ENCODE measurements at places on chromosomes 6 and 20.

DNA sequence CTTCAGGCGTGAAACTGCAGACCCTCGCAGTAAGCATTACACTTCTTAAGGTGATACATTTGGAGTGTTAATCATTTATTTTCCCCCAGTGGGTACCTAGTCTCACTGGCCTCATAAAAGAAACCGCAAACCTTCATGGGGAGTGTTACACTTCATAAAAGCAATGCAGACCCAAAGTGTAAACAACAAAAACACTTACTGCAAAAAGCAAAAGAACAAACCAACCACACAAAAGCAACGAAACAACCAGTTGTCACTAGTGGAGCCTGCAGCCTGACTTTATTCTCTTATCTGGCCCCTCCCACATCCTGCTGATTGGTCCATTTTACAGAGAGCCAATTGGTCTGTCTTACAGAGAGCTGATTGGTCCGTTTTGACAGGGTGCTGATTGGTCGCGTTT lies 23.8 kb downstream of the LY86 start:
- DNase-seq: no peak

GRCh38 chr6:4486568-4487315 lies 289.5 kb upstream of the CDYL start:
- DNase-seq: no peak

- DNase-seq: no peak
Observed at GRCh38 chr20:25055711-25056495, 2.0 kb downstream of the ACSS1 start.

DNA sequence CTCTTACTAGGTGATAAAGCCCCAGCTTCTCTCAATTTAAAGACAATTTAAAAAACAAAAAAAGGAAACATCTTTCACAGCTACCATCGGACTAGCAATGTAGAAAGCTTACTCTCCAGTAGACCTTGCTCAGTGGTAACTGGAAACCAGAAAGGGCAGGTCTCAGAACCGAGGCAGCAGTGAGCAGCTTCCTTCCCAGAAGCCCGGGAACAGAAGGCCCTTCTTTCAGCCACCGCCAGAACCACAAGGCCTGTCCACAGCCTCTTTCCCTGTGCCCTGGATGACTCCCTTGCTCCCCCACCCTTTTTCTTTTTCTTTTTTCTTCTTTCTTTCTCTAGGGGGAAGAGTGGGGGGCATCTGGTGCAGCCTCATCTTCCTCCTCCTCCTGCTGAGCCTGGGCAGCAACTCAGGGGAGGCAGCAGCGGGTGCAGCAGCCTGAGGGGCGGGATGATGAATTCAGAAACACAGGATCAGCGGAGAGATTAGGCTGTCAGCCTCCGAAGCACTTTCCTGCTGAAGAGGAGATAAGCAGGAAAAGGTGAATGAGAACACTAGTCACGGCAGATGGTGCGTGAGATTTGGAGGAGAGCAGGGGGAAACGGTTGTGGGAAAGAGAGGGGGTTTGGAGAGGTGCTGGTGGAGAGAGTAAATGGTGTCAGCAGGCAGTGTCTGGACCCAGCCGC lies 158.5 kb downstream of the ID4 start:
- DNase-seq: no peak

- DNase-seq: no peak
Observed at GRCh38 chr6:137813308-137813970, 53.6 kb upstream of the TNFAIP3 start.

DNA sequence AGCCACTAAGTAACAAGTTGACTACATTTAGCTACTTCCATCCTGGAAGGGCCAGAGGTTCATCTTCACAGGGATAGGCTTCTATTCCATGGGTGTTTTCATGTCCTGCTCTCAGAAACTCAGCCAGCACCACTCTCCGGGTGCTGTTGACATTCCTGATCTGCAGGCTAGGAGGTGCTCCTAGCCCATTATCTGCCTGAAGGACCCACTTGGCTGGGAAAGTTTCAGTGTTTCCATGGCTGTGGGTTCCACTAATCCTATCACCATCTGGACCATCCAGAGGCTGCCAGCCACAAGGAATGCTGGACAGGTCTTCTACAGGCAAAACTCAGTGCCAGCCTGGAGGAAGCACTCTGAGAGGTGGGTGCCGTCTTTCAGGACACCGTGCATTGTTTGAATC lies 45.2 kb downstream of the HLA-G start:
- no peak for DNase-seq

GRCh38 chr6:135196739-135197510 lies 15.8 kb downstream of the MYB start:
- no peak for DNase-seq
